ENCODE measurements at places on chromosomes 1 and 21.

GRCh38 chr1:246784621-246785493 lies 60.6 kb downstream of the SCCPDH start:
- DNase-seq = no peak

- no peak for DNase-seq
Measured at GRCh38 chr21:43740497-43741156, 21.7 kb downstream of the PDXK start.

GRCh38 chr21:45359451-45360217 lies 45.3 kb upstream of the COL18A1 start:
- no peak for DNase-seq

DNA sequence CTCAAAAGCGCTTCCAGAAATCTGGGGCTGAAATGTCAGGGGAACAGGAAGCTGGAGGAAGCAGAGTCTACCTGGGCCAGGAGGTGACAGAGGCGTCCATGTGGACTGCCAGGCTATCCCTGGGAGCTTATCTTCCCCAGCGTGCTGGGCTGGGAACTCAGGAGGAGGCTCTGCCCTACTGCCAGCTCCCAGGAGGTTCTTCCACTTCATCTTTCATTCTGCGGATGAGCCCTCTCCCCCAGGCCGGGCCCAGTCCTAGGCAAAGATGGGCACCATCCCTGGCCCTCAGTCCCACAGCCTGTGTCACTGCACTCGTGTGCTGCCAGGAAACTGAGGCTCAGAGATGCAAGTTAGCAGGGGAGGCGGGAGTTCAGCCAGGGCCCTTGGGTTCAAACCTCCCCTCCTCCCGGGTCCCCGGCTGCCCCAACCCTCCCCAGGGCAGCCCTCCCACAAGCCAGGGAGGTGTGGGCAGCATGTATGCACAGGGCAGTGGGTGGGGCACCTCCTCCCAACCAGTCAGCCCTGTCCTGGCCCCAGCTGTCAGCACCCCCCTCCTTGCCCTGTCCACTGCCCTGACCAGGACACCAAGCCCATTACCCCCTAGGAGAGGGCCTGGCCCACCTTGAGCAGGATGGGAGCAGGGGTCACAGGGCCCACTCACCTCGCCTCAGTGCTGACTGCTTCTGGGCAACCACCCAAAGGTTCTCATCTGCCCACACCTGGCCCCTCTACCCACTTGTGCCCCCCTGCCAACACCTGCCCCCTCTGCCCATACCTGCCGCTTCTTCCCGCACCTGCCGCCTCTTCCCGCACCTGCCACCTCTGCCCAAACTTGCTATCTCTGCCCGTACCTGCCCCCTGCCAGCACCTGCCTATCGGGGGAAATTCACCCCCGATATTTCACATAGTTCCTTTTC lies 226.0 kb downstream of the NPHP4 start:
- no peak for DNase-seq

DNA sequence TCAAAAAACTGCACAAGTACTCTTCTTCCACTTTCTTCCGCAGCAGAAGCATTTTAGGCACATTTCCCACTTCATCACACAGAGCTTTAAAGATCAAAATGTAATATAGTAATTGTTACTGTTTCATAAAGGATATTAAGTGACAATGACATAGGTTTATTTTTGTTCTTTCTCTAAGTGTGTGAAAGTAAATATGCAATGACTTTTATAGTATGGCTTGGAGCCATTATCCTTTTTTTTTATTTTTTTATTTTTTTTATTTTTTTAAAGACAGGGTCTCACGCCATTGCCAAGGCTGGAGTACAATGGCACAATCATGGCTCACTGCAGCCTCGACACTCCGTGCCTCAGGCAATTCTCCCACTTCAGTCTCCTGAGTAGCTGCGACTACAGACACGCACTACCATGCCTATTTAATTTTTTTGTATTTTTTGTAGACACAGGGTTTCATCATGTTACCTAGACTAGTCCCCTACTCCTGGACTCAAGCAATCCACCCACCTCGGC lies 7.0 kb downstream of the TRIM33 start:
- no peak for DNase-seq

DNA sequence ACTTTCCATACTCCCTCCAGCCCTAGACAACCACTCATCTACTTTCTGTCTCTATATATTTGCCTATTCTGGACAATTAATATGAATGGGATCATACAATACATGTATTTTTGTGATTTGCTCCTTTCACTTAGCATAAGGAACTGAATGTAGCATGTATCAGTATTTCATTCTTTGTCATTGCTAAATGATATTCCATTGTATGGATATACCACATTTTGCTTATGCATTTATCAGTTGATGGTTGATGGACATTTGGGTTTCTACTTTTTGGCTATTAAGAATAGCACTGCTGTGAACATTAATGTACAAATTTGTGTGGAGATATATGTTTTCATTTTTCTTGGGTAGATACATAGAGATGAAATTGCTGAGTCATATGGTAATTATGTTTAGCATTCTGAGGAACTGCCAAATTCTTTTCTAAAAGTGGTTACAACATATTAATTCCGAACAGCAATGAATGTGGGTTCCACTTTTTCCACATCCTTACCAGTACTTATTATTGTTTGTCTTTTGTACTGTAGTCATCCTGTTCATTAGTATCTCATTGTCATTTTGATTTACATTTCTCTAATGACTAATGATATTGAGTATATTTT lies 121.0 kb downstream of the LRRC40 start:
- no peak for DNase-seq

- no peak for DNase-seq
Measured at GRCh38 chr1:38451541-38451993, 405.0 kb upstream of the POU3F1 start.

GRCh38 chr1:1531947-1532346 lies 8.5 kb downstream of the TMEM240 start:
- DNase-seq = no peak

- no peak for DNase-seq
Measured at GRCh38 chr1:25519624-25520023, 23.8 kb upstream of the LDLRAP1 start.

DNA sequence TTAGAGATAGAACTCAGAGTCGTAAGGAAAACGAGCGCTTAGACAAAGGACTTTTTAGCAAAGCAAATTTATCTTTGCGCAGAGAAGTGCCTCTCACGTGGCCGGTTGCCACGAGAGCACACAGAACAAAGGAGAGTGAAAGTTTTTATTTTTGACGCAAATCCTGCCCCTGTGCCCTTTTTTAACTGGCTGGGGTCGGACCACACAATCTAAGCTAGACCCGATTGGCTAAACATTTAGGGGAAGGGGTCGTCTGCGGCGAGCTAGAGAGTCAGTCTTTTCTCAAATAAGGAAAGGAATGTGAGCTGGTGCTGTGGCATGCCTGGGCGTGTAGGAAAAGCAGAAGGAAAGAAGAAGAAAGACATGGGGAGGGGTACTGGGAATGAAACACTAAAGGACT lies 2.4 kb downstream of the KRTAP10-2 start:
- DNase-seq = no peak

GRCh38 chr1:155650231-155650757 lies 38.3 kb downstream of the YY1AP1 start:
- DNase-seq = no peak

DNA sequence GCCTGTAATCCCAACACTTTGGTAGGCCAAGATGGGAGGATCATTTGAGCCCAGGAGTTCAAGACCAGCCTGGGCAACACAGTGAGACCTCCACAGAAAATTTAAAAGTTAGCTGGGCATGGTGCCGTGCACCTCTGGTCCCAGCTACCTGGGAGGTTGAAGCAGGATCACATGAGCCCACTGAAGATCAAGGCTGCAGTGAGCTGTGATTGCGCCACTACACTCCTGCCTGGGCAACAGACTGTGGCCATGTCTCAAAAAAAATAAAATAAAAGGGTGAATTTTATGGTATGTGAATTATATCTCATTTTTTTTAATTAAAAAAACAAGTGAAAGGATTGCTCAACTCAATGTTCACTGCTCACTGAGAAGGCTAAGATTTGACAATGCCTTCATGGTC lies 8.7 kb downstream of the ARID4B start:
- no peak for DNase-seq

DNA sequence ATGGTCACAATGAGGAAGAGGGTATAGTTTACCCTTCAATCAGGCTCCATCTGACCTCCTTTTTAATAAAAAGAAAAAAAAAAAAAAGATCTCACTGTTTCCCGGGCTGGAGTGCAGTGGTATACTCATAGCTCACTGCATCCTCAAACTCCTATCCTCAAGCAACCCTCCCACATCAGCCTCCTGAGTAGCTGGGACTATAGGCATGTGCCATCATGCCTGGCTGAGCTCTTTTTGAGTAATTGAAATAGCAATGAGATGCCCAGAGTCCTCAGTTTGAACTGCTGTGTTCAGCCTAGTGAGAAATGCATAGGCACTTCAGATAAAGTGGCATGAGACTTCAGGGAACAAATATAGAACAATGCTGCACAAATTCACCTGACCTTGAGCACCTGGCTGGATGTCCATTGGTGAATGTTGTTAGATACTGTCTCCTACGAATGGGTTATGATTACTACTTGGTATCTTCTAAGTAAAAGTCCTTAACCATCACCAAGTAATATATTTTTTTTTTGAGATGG lies 67.6 kb downstream of the NR5A2 start:
- no peak for DNase-seq

- DNase-seq = no peak
Measured at GRCh38 chr1:36687312-36687711, 204.6 kb upstream of the CSF3R start.

DNA sequence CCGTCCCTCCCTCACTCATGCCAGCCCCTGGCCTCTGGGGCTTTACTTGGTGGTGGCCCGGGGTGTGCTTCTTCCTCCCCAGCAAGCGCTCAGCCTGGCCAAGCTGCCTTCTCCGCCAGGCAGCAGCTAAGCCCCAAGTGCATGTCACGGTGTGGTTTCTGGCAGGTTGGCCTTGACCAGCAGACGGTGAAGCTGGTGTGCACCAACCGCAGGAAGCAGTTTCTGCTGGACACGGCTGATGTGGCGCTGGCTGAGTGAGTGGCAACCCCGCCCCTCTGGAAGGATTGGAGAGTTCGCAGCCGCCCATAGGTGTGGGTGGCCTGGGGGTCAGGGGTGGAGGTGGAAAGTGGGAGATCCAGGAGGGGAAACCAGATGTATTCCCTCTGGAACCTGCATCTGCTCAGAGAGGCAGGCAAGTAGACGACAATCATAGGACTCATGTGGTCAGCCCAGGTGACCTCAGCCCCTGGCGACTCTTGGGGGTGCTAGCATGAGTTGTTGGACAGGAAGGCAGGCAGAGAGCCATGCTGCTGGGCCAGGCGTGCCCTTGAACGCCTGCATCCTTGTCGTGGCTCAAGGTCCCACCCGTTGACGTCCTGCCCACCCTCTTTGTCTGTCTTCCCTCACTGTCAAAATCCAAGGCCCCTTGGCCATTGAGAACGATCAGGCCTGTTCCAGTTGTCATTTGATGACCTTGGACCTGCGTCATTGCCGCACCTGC lies 7.0 kb upstream of the SLC25A34 start:
- DNase-seq = no peak

DNA sequence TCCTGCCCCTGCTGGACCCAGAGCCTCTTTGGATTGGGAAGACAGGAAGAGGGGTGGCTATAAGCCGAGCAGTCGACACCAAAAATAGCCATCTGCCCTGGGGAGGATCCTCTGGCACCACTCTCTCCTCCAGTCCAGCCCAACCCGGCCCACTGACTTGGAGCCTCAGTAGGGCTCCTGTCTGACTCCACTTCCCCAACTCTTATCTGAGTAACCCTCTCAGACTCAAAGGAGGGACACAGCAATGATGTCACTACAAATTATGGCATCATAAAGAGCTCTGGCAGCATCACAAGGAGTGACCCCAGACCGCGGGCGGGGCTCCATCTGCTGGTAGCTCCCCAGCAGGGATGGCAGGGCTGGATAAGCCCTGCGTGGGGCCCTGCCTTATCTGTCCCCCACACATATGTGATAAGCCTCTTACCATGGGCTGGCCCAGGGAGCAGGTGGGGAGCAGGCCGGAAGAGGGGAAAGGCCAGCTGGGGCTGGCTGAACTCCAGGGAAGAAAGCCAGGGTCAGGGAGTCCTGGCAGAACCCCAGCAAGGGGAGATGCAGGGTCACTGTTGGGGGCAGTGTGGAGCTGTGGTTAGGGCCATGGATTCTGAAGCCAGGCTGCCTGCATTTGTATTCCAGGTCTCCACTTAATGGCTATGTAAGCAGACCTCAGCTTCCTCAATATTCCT lies 4.6 kb upstream of the SLC6A9 start:
- DNase-seq = no peak

GRCh38 chr1:22761821-22762220 lies 51.2 kb downstream of the EPHB2 start:
- no peak for DNase-seq

GRCh38 chr21:46122758-46123683 lies 25.1 kb downstream of the COL6A2 start:
- DNase-seq = no peak

DNA sequence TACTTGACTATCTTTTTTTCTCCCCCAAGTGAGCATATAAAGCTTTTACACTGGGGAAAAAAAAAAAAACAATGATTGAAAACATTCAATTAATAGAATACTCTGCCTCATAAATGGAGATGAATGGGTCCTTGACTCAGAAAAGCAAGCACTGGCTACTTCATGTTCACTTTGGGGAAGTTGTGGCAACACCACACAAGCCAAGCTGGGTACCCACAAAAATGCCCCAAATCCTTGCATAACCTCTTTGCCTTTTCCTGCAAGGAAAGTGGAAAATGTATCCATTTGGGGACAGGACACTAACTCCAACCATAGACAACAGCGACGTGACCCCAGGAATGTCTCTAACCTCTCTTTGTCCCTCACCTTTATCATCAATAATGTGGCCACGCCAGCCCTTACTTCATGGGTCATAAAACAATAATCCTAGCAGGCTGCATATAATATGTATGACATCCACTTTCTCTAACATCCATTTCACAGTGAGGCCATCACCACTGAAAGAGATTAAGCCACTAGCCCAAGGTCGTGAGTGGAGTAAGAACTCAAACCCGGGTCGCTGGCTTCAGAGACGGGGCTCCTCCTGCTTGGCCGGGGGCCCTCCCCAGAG lies 2.3 kb downstream of the ECE1 start:
- DNase-seq = no peak

GRCh38 chr1:112706505-112707220 lies at the start of gene RHOC:
Gene RHOC (minus strand): TSS chr1:112707127. CDS start chr1:112703799, 3,328 bp downstream.
- DNase-seq = no peak

GRCh38 chr1:28508435-28508754 lies 2.6 kb downstream of the RCC1 start:
- DNase-seq = no peak

DNA sequence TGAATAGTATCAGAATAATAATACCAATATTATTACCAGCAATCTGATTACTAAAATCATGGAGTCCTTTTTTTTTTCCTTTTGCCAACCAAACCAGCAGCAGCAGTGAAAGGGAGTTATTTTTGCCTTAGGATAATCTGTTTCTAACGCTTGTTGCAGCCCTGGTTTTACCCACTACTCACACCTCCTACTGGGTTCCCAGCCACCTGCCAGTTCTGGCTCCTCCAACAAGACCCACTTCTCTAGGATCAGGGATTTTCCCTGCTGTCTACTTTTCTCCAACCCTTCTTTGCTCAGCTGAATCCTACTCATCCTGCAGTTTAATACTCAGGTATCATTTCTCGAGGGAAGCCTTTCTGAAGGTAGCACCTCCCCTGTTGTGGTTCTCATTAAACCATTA lies 96.8 kb upstream of the BCAR3 start:
- DNase-seq = no peak

- no peak for DNase-seq
Measured at GRCh38 chr21:45365608-45366241, 39.2 kb upstream of the COL18A1 start.
